ENCODE measurements at places on chromosomes 4 and X.
A peak's percentile ranks its signal among the peaks of the same experiment; 100 is the strongest.

- DNase-seq: no peak
Observed at GRCh38 chr4:29560452-29560851, 1159.7 kb upstream of the PCDH7 start.

- DNase-seq: no peak
Observed at GRCh38 chr4:48130100-48130499, 4.0 kb downstream of the TXK start.

DNA sequence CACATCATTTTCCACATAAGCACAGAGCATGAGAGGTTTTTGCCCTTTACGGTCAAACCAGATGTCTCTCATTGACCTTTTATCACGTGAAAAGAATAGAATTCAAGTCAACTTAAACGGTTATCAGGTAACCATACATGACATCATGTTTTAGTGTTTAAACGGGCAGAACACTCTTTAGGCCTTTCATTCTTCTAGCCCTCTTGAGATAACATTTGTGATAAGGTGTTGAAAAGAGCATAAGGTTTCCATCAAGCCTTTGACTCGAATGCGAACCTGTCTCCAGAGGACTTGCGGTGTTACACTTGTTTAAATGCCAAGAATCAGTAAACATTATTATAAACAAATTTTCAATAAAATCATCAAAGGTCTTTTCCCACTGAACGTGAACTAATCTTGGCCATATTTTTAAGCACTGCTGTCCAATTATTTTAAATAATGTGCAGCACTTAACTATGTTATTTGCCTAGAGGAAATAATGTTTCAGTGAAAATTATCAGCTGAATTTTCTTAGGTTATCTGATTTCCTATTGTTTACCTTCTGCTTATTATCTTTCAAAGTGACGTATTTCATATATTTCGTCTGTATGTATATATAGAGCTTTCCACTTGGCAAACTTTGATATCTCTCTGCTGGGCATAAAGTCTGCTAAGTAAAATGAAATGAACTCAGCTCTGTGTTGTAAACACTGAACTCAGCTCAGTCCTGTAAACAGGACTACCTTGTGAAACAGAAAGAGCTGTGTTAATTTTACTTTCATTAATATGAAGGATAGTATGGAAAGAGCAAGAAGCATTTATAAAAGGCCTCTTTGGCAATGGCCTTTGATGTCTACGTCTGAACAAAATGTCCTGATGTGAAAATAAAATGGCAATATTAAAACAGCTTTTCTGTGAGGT lies 33.3 kb downstream of the TENM3 start:
- DNase-seq: no peak

DNA sequence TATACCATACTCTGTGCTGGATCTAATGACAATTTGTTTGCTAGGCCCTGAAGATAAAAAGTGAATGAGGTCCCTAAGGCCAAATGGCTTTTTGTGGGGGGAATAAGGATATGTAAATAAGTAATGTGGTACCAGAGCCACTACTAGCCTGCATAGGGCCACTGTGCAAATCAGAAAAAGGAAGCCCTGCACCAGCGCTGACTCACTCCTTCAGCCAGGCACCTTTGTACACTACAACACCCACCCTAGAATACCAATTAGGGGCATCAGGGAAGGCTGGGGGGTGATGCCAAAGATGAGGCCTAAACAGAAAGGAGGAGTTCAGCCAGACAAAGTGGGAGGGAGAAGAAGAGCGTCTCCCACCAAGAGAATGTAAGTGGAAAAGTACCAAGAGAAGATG lies 122.2 kb downstream of the CAMK2D start:
- no peak for DNase-seq

DNA sequence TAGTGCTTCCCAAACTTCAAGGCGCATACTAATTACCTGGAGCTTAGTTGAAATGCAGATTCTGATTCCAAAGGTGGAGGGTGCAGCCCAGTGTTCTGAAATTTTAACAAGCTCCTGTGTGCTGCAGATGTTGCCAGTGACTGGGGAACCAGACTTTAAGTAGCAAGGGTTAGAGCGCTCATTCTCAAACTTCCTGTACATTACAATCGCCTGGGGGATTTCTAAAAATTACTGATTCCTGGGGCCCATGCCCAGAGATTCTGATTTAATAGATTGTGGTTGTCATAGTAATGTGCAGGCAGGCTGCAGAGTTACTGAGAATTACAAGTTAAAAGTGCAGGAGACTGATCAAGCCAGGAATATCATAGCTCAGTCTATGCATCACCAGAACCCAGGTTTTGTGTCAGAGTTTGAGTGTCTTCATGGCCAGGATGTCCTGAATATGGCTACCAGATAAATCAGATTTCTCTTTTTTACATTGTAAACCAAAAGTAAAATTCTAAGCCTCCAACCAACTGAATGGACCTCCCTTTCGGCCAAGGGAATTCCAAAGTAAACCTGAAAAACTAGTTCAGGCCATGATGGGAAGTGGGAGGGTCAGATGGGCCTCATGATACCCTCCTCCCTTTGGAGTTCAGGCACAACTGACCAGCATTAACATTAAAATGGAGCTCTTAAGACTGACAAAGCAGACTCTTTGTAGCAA lies 121.6 kb downstream of the ATXN3L start:
- DNase-seq: no peak

DNA sequence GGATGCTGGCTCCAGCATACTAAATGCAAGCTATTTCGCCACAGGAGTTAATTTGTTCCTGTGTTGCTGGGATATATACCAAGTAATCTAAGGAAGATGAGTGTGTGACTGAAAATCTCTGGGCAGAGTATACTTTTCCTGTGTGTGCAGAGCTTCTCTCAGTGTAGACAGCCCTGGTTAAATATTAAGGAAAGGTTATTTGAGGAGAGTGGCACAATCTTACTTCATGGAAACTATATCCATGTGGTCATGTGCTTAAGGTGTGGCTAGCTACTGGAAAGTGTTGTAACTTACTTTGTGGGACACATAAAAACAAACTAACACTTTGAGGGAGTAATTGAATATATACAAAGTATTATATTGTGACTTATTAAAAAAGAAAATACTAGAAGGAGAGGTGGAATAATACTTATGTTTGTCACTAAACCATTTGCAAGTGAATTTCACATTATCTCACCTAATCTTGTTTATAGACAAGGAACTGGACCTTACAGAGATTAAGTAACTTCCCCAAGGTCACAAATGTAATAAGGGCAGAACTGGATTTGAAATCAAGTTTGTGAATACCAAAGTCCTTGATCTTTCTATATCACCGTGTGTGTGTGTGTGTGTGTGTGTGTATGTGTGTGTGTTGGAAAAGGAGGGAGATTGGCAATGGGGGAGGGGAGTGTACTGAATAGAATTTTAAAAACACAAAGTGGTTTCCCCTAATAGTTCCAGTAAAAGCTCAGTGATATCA lies 408.2 kb upstream of the NR3C2 start:
- no peak for DNase-seq

GRCh38 chr4:87117051-87117731 lies 103.2 kb downstream of the KLHL8 start:
- DNase-seq: no peak

- no peak for DNase-seq
Observed at GRCh38 chrX:21800344-21800770, 39.1 kb upstream of the MBTPS2 start.

GRCh38 chrX:115266300-115266699 lies 23.2 kb upstream of the LUZP4 start:
- DNase-seq: no peak

- DNase-seq: no peak
Observed at GRCh38 chr4:96173756-96174155, 333.9 kb downstream of the PDHA2 start.

GRCh38 chr4:124123181-124123580 lies 589.4 kb downstream of the ANKRD50 start:
- no peak for DNase-seq

DNA sequence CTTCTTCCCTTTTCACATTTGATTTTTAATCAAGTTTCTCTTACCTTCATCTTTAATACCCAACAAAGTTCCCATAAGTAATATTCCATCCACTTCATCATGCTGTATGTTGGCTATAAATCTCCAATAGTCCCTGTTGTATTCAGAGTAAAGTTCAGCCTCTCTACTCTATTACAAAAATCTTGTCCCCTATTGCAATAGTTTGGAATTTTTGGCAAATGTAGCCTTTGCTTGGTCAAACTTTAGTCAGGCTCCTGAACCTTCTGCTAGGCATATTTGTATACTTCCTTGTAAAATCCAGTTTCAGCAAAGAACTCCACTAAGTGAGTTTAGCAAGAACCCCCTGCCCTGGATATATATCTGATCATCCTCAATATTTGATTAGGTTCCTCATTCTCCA lies 54.0 kb upstream of the PACRGL start:
- no peak for DNase-seq

DNA sequence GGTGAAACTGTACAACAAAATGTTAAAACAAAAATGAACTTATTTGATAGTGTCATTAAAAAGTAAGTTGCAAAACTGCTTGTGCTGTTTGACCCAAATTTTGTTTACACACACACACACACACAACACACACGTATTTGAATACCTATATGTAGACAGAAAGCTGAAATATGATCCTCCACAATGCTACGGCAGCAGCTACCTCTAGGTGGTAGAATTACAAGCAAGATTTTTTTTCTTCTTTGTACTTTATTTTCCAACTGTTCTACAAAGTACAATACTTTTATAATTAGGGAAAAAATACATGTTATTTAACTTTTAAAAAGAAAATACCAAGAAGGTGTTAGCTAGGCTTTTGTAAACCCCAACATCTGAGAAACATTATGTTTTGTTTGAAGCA lies 1.2 kb downstream of the CYTL1 start:
- no peak for DNase-seq

GRCh38 chrX:1093121-1093520 lies 119.3 kb downstream of the CRLF2 start:
- DNase-seq: peak; percentile 63

DNA sequence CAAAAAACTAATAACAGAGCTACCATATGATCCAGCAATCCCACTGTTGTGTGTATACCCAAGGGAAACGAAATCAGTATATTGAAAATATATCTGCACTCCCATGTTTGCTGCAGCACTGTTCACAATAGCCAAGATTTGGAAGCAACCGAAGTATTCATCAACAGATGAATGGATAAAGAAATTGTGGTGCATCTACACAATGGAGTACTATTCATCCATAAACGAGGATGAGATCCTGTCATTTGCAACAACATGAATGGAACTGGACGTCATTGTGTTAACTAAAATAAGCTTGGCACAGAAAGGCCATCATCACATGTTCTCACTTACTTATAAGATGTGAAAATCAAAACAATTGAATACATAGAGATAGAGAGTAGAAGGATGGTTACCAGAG lies 402.1 kb downstream of the KCTD8 start:
- DNase-seq: no peak

- no peak for DNase-seq
Observed at GRCh38 chr4:105815701-105816100, 79.6 kb upstream of the NPNT start.

- DNase-seq: no peak
Observed at GRCh38 chrX:6159468-6159867, 69.2 kb downstream of the NLGN4X start.

GRCh38 chr4:103692615-103693014 lies 27.2 kb downstream of the TACR3 start:
- no peak for DNase-seq

DNA sequence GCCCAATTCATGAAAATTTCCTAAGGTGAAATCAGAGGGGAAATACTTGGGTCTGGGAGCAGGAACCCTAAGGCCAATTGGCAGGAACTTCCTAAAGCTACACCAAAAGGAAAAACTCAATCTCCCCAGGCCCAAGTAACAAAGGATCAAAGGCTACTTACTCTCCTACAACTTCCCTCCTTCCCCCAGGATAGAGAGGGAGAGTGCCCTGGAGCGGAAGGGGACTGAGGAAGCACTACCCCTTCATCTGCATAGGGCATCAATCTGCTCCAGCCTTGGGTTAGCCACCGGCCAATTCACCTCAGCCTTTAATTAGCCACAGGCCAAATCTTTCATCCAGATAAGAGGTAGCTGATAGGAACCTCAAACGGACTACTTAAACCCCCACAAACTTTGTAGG lies 55.0 kb downstream of the SLC34A2 start:
- no peak for DNase-seq

DNA sequence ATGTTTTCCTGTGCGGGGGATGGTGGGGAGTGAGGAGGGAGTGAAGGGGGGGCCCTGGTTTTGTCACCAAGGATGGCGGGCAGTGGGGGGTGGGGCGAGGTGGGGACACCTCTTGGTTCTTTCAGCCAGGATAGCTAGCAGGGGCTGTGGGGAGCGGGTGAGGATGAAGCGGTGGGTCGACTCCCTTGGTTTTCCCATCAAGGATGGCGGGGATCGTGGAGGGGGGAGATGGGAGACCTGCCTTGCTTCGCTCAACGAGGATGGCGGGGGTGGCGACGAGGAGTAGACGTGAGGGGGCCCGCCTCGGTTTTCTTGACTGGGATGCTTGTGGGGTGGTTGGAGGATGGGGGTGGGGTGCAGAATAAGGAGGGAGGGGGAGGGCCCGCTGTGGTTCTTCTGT lies 643 bp downstream of the FHL1 start:
- no peak for DNase-seq

DNA sequence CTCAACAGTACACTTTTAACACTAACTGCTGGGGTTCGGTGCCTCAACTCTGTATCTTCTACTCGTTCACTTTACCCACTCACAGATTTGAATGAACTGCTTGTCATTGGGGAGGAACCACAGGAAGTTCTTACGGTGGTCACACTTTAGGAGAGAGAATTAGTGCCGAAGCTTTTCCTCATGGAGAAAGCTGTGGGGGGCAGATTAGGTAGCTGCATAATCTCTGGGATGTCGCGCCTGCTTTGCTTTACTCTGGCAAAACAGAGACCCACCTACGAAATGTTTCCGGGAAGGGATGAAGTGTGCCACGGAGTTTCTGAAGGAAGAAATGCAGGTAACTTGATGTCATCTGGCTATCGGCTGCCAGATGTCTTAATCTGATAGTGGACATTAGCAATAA lies 949.7 kb upstream of the TENM3 start:
- no peak for DNase-seq

DNA sequence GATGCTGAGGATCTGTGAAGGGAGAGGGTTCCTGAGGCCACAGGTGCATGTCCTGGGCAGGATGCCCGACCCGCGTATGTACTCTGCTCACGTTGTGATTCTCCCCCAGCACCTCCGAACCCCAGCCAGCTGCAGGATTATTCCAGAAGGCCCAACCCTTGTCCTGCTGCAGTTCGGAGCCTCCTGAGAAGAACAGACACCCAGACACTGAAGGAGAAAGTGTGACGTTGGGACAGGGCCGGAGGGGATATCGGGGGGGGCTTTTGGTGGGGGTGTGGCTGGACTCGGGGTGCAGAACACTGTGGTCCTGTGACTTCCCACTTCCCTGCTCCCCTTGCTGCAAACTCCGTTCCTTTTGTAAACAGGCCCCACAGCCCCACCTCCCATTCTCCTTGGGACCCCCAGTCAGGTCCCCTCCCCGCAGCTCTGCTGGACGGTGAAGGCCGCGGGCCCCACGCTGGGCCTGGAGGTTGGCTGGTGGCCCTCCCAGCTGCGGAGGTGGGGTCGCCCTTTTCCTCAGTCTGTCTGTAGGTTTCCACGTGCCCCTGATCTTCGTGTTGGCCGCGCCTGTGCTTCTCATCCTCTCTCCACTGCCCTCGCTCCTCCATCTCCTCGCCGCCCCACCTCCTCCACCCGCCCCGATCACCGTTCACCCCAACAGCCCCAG lies 83.0 kb upstream of the ADRA2C start:
- no peak for DNase-seq
